ENCODE measurements at places on chromosomes 7 and 10.

DNA sequence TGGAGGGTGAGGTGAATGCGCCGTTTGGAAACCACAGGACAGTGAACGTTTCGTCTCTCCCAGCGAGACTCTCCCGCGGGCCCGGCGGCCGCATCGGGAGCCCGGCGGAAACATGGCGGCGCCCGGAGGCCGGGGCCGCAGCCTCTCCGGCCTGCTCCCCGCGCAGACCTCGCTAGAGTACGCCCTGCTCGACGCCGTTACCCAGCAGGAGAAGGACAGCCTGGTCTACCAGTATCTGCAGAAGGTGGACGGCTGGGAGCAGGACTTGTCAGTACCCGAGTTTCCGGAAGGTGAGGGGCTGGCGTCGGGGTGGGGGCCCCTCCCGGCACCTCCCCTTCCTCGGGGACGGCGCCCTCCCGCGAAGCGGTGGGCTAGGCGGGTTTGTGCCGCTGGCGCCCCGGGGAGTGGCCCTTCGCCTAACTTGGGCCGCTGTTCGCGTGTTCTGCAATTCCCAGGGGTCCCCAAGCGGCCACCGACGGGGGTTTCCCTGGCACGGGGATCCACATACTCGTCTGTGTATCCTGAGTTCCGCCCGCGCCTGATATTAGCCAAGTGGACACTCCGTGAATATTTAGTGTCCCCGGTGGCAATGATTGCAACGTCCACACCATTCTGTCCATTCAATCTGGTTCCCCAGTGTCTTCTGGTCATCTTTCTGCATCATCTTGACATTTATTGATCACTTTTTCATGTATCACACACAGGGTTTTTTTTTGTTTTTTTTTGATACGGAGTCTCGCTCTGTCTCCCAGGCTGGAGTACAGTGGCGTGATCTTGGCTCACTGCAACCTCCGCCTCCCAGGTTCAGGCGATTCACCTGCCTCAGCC lies 514 bp downstream of the NHLRC2 start:
- peak; percentile 96 for DNase-seq

GRCh38 chr7:7051206-7051877 lies 131.0 kb upstream of the C1GALT1 start:
- no peak for DNase-seq

DNA sequence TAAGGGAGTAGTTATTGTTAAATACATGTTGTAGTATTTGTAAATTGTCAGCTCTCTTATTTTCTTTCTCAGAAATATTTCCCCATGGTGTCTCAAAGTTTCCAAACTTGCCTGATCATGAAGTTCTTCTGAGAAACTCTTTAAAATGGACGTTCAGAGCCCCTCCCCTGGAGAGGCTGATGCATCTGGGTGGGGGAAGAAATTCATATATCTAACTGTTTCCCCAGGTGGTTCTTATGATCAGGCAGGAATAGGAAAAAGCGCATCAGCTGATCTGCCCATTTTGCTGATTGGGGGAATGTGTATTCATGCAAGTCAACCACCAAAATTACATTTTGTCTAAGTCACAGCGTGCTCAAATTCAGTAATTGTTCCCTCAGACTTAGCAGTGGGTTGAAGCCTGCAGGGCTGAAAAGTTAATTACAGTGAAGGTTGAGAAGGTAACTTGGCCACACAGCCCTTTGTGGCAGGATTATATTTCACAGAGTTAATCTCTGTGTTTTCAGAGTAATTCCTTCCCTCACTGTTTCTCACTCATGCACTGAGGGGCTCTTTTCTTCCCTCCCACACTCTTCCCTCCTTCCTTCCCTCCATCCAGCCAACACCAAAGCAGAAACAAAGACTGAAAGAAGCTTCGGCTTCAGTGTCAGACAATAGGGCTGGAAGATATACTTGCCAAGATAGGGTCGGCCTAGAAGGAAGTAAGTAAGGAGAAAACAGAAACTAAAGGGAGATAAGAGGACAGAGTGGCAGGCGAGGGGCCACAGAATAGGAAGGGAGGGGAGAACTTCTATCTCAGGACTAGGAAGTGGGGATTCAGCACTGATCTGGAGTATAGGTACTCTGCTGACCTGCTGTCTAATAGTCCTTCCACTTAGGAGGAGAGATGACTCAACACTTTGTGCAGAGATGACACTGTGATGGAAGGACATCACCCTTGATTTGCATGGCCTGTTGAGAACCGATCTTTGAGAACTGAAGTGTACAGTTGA lies 50.5 kb upstream of the STARD3NL start:
- no peak for DNase-seq

DNA sequence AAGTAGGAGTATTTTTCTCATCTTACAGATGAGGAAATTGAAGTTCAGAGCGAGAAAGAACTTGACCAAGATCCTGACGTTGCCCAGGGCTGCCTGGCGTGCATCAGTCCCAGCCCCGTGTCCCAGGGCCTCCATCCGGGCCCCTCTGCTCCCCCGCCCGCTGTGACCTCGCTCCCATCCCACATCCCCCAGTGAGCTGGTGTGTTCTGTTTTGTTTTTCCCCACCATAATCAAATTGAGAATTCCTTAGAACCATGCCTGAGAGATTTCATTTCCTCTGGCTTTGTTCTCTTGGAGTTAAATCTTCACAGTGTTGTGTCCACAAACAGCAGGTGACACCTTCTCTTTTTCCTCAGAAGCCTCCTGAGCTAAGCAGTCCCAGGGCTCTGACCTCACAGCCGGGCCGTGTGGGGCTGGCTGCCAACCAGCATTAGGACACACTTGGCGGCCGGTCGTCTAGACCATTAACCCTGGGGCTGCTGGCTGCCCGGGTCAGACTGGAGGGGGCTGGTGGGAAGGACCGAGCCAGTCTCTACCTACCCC lies 44.3 kb downstream of the PFKP start:
- peak; percentile 48 for DNase-seq

DNA sequence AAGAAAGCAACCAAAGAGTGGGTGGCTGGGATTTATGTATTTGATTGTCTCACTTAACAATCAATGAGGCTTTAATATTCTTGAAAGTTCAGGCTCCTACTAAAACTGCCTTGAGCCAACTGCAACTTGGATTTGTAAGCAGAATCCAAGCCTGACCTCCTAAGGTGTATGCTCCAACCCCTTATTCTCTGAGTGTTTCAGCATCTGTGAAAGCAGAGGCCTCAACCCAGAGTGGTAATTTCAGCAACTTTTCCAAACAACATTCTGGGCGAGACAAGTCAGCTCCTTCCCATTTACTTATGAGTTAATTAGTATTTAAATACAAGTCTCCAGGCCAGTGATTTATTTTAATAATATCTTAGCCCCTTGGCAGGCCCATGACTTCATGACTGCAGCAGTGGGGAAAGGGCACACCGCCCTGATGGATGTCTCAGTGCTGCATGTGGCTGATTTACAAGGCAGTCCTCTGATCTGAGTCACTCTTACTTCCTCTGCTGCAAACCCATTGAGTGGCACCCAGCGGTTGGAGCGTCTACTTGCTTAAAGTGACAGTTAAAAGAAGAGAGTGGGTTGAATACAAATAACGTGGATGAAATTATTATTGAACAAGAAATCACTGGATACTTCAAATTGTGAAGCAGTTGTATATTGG lies 209.1 kb downstream of the TRIL start:
- no peak for DNase-seq

DNA sequence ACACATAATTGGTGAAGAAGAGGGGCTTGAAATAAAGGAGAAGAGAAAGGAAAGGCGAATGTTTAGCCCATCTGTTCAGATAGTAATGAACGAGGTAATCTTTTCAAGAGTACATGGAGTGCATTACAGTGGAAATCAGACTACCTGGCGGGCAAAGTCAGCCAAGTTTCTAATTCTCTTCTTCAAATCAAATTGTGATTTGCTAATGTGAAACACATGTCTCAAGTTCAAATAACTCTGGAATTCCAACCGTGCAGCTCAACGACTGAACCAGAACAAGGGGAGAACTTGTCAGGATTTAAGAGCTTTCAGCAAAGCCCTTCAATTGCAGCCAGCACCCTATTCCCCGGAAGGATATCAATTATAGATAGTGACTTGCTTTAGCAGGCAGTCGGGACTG lies 216.9 kb downstream of the GLI3 start:
- DNase-seq = no peak

GRCh38 chr7:124843336-124843735 lies 77.7 kb upstream of the GPR37 start:
- DNase-seq = no peak

- no peak for DNase-seq
Measured at GRCh38 chr10:43040482-43041256, 36.2 kb upstream of the RET start.

Data from retina (tissue), 1 donor.